Stimulated activated CD4-positive, alpha-beta T cell treated with anti-CD3 and anti-CD28 coated beads, Interleukin-15, amount 100 ng/mL, for 1 hour (primary cell): ENCODE measurements at places on chromosomes 5 and 9.

- DNase-seq = no peak
Observed at GRCh38 chr5:80119372-80119771, 84.2 kb downstream of the THBS4 start.

DNA sequence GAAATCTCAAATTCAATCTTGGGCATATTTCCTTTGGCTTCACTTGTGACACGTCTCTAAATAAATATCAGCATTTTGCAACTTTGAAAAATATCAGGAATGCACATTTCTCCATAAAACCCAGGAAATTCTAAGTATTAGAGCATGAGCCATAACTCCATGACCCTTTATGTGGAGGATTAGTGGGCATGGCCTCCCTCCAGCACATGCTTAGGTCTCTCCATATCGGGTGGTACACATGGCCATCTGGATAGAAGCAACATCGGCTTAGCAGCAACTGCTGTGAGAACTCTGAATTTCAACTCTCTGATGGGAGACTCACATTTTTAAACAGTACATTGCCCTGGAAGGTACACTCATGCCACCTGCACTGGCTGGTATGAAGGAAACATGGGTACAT, 73.7 kb upstream of the EGFLAM start:
- DNase-seq = no peak

- no peak for DNase-seq
Observed at GRCh38 chr9:134348404-134349155, 22.3 kb downstream of the RXRA start.

- DNase-seq = no peak
Observed at GRCh38 chr5:137206030-137206715, 293.0 kb downstream of the SPOCK1 start.

GRCh38 chr5:43152946-43153345, 32.2 kb downstream of the ZNF131 start:
- no peak for DNase-seq
